WERI-Rb-1 (cell line): ENCODE measurements at places on chromosomes 1 and 21.

- DNase-seq: no peak
Observed at GRCh38 chr1:218425647-218426342, 80.7 kb downstream of the TGFB2 start.

GRCh38 chr1:1910651-1911331 lies 4.3 kb upstream of the CALML6 start:
- no peak for DNase-seq

- DNase-seq: no peak
Observed at GRCh38 chr1:152107031-152107983, 7.9 kb downstream of the TCHH start.

GRCh38 chr1:159091180-159091560 lies 14.6 kb upstream of the AIM2 start:
- DNase-seq: no peak

DNA sequence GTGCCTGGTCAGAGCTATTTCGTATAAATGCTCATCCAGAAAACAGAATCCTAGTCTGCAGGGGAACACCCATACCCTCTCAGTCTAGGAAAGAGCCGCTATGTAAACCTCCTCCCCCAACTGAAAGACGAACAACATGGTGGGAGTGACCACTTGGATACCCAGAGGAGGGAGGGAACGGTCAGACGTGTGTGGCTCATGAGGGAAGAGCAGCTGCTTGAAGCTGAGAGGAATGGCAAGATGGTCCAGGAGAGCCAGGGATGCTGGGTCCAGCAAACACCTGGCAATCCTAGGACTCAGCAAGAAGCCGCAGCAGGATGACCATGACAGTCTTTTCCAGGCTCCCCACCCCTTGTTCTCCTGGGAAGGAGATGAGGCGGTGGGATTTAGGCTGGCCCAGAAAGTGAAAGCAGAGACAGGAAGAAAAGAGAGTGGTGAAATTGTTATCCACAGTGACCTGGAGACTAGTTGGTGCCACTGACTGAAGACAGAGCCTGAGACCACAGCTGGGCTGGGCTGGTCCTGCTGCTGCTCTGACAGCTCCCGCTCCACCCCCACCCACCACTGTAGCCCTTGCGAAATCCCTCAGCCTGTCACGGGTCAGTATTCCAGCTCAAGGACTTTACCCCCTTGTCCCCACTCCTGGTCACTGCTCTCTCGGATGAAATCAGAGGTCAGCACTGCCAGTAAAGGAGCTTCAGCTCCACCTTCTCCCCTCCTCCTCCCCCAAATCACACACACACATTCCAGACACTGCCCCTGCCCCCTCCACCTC lies 3.6 kb downstream of the CERS2 start:
- peak; percentile 85 for DNase-seq

- DNase-seq: no peak
Observed at GRCh38 chr1:45410850-45411509, 70.7 kb upstream of the MUTYH start.

GRCh38 chr21:39065917-39066316 lies 117.3 kb downstream of the PSMG1 start:
- DNase-seq: no peak

DNA sequence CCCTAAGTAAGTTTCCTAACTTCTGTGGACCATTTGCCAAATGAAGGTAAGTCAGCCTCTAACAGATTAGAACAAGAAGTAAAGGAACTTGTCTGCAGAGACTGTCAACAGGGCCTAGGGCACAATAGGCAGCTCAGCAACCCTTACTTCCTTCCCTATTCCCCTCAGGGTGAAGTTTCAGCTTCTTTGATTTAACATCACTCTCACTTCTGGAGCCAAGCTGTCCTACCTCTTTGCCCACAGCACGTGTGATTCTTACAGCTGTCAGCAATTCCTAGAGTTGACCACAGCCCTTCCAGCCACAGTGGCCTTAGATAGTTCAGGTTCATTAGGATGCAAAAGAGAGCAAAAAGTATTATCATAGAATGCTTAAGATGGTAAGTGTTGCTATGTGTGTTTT lies 7.6 kb upstream of the EIF4G3 start:
- DNase-seq: no peak

- DNase-seq: no peak
Observed at GRCh38 chr1:48761986-48762385, 14.7 kb downstream of the BEND5 start.

DNA sequence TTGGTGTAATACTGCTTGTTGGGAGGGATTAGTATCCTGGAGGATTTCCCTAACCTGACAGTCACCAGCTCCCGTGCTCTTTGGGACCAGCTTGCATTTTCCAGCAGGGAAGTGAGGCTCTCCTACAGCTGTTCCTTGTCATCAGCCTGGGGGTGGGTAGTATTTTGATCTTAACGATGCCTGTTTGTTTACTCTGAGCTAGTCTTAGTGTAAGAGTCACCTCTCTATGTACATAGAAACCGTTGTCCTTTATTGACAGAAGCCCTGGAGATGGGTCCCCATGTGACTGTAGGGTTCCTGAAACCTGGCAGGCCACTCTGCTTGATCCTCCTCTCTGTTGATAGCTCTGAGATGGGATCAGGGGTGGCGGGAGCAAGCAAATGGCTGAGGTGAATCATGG lies 58.0 kb downstream of the ACP6 start:
- no peak for DNase-seq

DNA sequence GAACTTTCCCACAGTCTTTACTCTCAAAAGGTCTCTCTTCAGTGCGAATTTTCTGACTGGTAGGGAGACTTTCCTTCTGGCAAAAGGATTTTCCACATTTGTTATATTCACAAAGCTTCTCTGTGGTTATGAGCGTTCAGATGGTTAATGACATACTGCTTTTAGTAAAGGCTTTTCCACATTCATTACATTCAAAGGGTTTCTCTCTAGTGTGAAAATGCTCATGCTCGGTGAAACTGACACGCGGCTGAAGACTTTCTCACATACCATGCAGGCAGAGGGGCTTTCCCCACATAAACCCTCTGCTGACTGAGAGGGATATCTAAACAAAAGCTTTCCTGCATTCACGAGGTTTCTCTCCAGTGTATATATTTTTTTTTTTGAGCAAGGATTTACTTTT lies 9.9 kb upstream of the KLF18 start:
- DNase-seq: no peak

GRCh38 chr1:36531833-36532232 lies 49.1 kb upstream of the CSF3R start:
- DNase-seq: no peak

- DNase-seq: no peak
Observed at GRCh38 chr21:45767071-45768006, 123.8 kb downstream of the PCBP3 start.

GRCh38 chr1:206100226-206100815 lies 16.9 kb downstream of the AVPR1B start:
- no peak for DNase-seq

- no peak for DNase-seq
Observed at GRCh38 chr1:75785320-75785982, 605 bp upstream of the RABGGTB start.

- no peak for DNase-seq
Observed at GRCh38 chr1:101945884-101946283, 50.8 kb downstream of the OLFM3 start.

DNA sequence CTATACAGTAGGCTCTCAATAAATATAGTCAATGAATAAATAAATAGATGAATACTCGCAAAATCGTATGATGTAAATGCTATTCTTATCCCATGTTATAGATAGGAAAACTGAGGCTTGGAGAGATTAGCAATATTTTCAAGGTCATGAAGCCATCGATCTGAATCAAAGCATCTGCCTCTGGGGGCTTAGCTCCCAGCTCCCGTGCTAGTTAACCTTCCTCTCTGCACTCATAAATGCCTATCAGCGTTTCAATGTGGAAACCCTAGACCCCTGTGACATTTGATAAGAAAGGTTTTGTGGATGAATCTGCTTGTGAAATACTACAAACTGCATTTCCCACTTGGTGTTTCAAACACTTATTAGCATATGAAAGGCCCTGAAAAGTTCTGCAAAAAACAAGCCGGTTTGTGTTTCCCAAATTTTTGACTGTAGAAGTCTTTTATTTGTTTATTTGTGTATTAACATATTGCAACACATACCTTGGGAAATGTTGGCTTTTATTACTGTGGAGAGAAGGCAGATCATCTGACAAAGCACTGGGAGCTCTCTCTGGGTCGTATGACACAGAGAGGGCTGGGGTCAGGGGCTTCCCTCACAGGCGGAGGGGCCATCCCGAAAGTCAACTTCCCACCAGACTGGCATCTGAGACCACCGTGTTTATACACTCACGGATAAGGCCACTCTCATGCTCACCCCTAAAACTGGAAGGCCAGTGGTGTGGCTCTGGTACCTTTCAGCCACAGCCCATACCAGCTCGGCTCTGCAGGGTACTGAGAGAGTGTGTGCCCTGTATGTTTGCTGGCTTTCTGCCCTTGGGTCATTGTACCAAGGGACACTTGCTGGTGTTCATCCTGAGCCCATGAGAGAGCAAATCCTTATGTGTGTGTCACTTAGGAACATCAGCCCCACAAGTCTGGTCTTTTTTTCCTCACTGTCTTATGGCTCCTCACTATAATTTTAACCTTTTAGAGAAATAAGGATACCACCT lies 993 bp upstream of the PROK1 start:
- no peak for DNase-seq

DNA sequence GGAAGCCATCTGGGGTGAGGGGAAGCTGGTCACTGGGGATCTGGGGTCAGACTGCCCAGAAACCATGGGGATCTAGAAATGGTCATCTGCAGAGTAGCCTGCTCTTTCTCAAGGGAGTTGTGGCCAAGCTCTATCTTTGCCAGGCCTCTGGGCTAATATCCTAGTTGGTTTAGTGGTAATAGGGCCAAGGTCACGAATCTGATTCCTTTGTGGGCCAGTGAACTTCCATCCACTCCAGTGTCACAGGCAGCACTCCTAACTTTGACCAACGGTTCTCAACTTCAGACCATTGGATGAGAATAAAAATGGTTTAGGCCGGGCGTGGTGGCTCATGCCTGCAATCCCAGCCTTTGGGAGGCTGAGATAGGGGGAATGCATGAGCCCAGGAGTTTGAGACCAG lies 28.1 kb upstream of the PPP2R5A start:
- DNase-seq: no peak

- DNase-seq: no peak
Observed at GRCh38 chr1:38085666-38086330, 39.2 kb upstream of the POU3F1 start.

- DNase-seq: no peak
Observed at GRCh38 chr1:10444795-10445397, 4.9 kb upstream of the CORT start.

GRCh38 chr1:170337413-170337994 lies 191.7 kb downstream of the NTMT2 start:
- DNase-seq: no peak

DNA sequence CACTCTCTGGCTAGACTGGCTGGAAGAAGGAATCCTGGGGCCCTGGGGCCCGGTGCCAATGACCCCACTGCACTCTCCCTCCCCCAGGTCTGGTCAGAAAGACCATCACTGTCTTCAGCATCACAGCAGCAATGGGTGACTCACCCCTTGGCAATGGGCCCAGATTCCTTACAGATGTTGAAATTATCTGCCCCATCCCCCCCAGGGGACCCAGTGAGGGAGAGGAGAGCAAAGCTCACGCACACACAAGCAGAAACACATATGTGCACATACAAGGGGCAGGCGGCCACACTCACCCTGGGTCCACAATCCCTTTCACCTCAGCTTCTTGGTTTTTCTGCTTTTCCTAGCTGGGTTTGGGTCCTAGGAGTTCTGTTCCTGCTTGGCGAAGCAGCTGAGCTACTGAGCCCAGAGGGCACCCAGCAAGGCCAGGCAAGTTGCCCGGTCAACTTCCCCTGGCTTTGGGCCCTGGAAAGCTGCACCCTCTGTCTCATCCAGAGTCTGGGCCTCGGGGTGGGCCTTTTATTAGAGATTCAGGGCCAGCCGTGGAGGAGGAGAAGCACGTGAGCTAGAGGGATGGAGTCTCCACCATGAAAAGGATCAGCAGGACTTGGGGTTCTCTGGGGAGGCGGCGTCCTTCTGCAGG lies 2.6 kb downstream of the COL16A1 start:
- no peak for DNase-seq

DNA sequence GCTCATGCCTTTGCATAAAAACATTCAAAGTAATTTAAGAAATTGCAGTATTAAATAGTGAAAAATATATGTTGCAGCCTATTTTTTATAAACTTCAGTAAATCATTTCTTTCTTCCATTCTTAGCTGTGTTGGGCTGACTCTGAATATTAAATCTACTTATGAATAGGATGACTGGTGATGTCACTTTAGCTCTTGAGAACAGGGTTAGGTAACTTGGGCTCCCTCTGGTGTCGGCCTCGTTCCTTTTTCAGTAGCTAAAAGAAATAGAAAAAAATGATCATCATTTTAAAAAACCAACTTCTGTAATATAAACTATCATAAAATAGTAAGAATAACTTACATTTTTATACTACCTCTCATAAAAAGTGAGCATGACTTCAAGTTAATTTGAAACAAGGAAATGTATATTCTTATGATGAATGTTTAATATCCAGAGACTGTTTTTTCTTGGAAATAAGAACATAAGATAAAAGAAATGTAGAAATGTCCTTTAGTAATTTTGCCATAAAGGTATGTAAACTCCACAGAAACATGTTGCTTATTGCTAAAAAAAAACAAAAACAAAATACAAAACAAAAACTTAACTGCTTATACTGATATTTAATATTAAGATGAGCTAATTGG lies 26.8 kb upstream of the NCAM2 start:
- peak; percentile 37 for DNase-seq

GRCh38 chr1:149846042-149846441 lies 53.3 kb upstream of the BOLA1 start:
- no peak for DNase-seq

- DNase-seq: no peak
Observed at GRCh38 chr1:10502206-10502605, 27.5 kb downstream of the PEX14 start.

DNA sequence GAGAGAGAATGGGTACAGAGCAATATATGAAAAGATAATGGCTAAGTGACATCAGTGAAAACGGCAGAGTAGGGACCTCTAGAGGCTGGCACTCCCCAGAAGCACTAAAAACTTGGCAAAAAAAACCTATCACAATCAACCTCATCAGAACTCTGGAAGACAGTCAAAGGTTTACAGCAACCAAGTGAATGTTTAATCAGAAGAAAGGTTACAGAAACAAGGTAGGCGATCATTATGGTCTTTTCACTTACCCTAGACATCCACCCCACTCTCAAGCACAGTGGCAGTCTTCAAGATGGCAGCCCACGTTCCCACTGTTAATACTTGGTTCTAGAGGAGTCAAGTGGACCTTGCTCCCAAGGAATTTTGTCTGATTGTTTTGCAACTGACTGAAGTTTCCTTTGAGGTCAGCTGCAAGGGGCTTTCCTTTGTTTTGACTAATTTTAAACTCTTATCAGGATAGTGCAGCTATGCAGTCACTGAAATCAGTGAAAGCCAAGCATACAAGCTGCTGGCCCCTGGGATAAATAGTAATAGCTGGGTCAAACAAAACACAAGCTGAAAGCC lies 7.2 kb downstream of the KIFAP3 start:
- DNase-seq: no peak

DNA sequence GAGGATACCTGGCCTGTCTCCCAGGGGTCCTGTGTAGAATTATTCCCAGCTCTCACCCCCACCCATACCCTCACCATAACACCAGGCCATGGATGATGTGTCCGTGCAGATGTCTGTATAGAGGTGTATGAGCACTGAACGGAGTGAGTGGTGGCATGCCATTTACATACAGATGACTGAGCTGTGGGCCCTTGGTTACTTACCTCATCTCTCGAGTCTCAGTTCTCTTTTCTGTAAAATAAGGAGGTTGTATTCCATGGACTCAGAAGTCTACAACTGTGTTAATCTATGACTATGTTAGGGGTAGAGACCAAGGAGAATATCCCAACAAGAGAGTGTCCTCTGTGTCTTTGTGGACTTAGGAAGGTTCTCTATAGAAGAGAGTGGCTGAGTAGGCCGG lies 65.6 kb upstream of the CD1D start:
- no peak for DNase-seq

GRCh38 chr21:23968722-23969647 lies 1638.3 kb downstream of the MRPL39 start:
- peak; percentile 73 for DNase-seq
